ENCODE measurements at places on chromosomes 7 and 10. TPM values are rescaled to one million over a fixed set of nuclear protein-coding genes. Genes with fewer than 3 reads are reported as not detected.

- DNase-seq = peak; percentile 15
Observed at GRCh38 chr7:67267914-67268313, 271.3 kb downstream of the TYW1 start.

The ZNF503 gene
- total RNA-seq = 0.39 TPM

GRCh38 chr10:10437886-10438285 lies 579.8 kb upstream of the CELF2 start:
- no peak for DNase-seq

The FFAR4 gene
- 0.07 TPM for total RNA-seq

The IL2RA gene
- 0.31 TPM for total RNA-seq

The ZNF438 gene
- total RNA-seq = 1.6 TPM

DNA sequence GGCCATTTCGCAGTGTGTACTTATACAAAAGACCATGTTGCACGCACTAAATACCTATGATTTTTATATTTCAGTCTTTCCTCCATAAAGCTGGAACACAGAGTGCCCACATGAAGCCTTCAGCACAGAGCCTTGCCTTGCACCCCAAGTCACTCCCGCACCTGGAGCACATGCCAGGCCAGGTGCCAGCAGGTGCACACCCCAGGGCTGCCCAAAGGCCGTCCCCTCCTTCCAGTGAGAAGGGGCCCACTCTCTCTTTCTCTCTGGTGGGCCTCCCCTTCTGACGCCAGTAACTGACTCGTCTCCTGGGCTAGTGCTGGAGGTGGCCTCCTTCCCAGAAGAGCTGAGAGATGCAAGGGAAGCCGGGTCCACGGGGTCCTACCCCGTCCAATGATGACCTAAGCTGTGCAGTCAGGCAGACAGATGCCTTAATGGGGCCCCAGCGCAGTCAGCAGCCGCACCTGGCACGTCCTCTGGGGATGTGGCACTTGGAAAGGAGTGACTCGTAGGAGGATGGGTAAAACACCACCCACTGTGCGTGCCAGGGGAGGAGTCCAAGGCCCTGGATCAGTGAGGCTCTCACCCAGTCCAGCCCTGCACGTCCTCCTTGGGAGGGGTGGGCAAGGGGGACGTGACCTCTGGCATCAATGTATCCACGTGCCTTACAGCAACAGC lies 17.7 kb upstream of the SHH start:
- no peak for DNase-seq

DNA sequence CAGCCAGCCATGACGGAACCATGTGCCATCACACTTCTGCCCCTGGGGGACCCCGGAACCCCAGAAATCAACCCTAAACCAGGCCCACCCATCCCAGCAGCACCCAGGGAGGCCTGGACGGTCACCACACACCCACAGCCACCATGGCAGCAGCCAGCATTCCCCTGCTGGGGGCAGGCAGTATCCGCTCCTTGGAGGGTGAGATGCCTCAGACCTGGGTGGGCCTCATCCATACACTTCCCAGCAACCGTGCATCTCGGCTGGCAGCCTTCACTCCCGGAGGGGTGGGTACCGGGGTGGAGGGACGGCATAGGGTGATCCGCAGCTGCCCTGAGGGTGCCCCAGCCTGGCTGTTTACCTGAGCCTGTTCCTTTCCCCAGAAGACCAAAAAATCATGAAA lies 69.1 kb upstream of the FAM20C start:
- DNase-seq = no peak

DNA sequence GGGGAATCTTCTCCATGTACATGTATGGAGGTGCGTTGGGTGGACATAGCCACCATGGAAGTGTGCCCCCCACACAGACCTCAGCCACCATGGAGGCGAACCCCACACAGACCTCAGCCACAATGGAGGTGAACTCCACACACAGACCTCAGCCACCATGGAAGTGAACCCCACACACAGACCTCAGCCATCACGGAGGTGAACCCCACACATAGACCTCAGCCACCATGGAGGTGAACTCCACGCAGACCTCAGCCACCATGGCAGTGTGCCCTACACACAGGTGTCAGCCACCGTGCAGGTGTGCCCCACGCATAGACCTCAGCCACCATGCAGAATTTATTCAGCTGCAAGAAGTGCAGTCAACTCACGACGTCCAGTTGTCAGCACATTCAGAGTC lies 339.7 kb downstream of the ACTR3B start:
- DNase-seq = no peak

The FKBP6 gene
- 0.09 TPM for total RNA-seq

DNA sequence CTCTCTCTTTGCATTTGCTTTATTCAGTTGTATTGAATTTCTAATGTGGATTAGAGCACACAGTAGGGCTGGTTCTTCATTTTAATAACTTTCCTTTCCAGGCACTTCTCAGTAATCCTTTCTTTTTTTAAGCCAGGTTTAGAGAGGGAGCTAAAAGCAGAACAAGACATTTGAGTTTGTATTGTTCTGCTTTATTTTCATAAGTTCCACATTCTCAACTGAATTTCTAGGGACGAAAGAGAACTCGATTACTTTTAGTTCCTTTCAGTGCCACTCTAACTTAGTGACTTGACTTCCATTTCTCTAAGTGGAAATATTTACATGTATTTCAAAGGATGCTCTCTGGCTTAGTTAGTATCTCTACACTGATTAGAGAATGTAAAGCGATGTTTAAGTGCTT lies 145.6 kb downstream of the EXOC4 start:
- no peak for DNase-seq

DNA sequence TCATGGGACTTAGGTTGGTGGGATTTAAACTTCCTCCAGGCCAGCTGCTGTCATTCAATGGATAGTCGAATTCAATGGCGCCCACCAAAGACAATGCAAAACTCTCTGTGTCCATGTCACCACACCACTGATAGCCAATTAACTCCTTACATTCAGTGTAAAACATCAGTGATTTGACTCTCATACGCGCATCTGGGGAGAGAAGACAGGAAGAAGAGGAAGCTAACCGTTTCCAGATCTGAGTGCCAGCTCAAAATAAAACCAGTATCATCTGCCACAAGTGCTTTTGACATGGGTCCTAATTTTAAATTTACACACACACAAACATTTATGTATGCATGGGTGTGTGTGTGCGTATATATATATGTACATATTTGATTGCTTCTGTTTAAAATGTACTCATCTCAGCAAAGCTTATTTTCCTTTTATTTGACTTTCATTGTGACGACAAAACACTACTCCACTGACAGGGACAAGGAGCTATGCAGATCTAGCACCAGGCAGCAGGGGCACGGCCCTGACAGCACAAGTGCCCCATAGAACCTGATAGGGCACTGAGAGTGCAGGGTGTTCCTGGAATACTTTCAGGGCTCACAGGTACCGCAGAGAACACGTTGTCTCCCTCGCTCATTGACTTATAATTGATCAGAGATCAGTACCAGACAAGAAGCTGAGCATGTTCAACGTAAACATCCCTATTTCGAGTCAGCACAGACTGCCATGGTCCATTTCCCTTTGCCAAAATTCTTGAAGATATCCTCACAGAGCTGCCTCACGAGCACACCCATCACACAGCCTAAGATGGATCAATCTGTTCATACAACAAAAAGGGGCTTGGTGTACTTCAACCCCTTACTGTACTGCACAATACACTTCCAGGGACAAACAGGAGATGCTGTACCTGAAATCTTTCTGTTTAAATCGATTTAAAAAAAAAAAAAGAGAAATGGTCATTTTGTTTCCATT lies 176.1 kb downstream of the COBL start:
- no peak for DNase-seq

The OR2A7 gene
- 9.9 TPM for total RNA-seq

DNA sequence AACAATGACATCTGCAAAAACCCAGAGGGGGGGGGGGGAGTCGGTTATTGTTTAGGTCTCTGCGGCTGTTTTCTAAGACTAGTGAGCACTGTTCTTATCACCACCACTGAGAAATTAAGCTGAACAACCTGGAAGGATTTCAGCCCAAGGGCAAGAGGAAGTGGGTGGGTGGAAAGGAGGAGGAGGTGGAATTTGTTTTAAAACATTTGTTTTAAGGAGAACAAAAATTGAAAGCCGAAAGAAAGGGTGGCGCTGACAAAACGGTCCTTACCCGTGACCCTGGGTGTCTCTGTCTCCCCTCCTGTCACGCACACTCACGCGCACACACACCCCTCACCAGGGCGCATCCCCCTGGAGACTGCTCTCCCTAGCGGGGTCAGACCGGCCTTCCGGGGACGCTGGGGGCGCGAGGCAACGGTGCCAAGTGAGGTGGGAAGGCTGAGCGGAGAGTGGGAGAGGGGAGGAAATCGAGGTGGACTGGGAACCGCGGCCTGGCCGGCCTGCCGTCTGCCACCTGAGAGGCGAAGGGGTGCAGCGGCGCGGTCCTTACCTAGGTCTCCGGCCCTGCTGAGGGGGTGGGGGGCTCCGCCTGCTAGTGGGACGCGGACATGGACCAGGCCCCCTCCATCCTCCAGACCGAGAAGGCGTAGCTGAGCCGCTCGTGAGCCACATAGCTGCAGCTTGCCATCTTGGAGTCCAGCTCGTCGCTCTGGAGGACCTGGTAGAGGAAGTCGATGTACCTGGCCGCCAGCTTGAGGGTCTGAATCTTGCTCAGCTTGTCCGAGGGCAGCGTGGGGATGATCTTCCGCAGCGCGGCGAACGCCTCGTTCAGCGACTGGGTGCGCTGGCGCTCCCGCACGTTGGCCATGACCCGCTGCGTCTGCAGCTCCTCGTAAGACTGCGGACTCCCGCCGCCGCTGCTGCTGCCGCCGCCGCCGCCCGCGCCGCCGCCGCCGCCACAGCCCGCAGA lies 1.0 kb downstream of the TWIST1 start:
- DNase-seq = peak; percentile 50

- DNase-seq = no peak
Observed at GRCh38 chr7:32447218-32447617, 43.0 kb downstream of the LSM5 start.

The GIMAP1 gene
- 0.05 TPM for total RNA-seq

The GIMAP2 gene
- total RNA-seq = 0.37 TPM

DNA sequence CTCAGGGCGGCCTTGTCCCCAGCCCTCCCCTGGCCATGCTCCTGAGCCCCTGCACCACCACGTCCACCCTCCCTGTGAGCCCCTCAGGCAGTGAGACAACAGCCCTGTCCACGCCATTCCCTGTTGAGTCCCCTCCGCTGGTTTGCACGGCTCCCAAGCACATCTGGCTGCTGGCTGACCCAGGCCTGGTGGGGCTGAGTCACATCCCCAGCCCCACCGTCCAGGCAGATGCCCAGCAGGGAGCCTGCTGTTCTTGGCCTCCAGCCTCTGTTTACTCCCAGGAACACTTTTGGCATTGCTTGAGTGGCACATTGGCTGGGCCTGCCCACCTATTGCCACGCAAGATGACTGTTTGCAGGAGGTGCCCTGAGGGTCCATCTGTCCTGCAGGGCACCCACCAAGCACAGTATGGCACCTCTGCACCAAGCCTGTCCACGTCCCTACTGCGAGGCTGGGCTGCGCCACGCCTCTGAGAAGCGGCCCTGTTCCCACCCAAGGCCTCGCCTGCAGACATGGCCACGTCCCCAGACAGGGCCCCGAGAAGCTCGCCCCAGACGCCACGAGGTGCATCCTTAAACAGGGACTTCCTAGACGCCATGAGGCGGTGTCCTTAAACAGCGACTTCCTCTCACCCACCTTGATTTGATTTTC lies 48.4 kb upstream of the INPP5A start:
- peak; percentile 4 for DNase-seq

DNA sequence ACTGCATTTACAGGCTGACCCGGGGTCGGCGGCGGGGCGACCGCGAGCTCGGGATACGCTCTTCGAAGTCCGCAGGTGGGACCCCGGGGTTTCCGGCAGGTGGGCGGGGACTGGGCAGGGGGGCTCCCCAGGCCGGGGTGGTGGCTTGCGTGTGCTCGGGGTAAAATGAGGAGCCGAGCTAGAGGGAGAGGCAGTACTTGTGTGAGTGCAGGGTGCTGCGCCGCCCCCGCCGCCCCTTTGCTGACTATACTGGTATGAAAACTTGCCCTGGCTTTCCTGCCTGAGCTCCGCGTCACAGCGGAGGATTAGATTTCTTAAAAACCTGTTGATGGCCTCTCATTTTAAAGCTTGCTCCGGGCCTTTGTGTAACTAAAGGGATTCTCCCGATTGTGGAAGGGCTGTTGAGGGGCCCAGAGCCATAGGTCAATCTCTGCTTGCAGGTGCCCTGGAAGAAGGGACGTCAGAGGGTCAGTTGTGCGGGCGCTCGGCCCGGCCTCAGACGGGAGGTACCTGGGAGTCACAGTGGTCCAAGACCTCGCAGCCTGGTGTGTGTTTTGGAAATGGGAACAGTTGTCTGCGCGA lies 488 bp downstream of the ARMC10 start:
- DNase-seq = peak; percentile 77

GRCh38 chr7:157572622-157573021 lies 235.8 kb downstream of the DNAJB6 start:
- DNase-seq = no peak

The C10orf67 gene
- not detected for total RNA-seq

The MYL10 gene
- total RNA-seq = not detected

The EXOC4 gene
- 72.4 TPM for total RNA-seq

- peak; percentile 95 for DNase-seq
Observed at GRCh38 chr10:96513698-96514561, at the start of gene TLL2. Gene TLL2 (minus strand): TSS chr10:96513926. CDS start chr10:96513685, 241 bp downstream.

- no peak for DNase-seq
Observed at GRCh38 chr7:140945940-140946339, 21.2 kb upstream of the BRAF start.

DNA sequence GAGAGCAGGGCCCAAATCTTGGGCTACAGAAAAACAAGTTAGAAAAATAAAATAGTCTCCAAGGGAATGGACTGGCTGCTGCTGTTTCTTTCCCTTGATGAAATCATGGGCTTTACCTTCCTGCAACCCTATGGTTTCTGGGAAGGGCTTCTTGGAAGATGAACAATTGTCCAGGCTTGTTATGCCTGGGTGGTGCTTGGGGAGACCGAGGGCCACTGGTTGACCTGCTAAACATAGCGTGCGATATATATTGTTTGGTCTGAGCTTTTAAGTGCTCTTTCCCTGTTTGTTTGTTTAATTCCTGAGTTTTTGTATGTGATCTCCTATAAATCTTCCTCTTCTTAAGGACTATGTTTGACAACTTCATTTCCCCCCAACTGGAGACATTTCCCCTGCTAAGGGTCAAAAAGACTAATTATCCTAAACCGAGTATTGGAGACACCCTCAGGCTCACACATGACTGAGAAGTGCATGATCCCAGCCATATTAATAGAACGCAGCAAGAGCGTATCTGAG lies 37.9 kb downstream of the SLC25A28 start:
- no peak for DNase-seq

DNA sequence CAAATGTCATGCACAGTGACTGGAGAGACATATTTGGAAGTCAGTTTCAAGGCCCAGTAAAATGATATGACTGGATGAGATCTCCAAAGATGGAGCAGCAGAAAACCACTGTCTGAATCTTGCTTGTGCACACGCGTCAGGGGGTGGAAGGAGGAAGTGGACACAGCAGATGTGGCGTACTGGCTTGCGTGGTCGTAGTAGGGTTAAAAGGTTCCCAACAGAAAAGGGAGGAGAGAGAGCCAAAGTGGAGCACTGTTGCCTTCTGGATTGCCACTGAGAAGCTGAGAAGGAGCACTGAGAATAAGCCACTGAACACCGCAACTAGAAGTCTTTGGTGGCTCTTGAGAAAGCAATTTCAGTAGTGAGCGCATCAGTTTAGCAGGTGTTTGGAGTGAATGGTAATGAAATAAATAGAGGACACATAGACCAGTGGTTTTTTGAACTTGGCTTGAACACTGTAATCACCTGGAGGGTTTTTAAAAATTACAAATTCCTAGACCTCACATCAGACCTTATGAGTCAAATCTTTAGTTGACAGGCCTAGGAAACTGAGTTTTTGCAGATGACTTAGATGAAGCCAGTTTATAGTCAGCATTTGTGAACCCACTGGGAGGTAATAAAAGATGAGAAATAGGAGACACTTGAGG lies 227.3 kb downstream of the PTEN start:
- no peak for DNase-seq
